ENCODE measurements at places on chromosomes 4 and X. TPM values are rescaled to one million over a fixed set of nuclear protein-coding genes. Genes with fewer than 3 reads are reported as not detected.

DNA sequence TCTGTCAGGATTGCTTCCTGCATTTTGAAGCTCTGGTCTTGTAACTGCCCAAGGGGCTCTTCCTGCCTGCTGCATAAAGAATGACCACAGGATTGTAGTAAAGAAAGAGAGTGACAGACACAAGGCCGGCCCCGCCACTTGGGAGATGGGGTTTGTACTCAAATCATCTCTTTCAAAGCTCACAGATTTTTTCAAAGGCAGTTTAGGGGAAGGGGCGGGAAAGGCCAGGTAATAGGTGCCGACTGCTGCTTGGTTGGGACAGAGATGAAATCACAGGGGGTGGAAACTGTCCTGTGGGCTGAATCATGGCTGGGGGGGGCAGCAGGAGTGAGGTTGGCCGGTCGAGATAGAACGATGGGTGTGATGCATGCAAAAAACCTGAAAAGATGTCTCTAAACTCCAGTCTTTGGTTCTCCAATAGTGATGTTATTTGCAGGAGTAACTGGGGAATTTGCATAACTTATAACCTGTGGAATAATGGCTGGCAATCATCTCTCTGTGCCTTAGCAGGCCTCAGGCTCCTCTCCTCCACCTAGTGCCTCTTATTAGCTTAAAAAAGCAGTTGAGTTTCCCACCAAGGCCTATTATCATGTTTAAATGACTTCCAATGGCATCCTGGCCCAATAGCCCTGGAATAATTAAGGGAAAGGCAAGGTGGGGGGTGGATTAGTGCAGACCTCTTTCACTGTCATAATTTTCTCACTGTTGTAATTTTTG is 778.4 kb upstream of the FRG1 start:
- DNase-seq, result no peak

DNA sequence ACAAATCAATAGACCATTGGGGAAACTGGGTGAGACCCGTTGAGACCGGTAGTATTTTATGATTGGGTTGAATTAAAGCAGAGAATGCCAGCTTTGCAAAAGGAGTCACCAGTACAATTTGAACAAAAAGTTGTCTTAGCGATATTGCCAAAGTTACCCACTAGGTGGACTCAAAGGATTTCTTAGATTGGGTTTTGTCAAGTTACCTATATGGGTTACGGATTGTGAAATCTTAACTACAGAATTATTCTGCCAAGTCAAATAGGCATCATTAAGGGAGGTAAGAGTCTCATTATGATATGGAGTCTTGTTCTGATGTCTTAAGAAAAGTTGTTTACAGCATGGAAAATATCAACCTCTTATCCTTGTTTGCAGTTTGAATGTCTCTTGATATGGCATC is 15.0 kb upstream of the CT47A1 start:
- no peak for DNase-seq

The ARHGAP6 gene
- total RNA-seq, result not detected

- DNase-seq, result no peak
Observed at GRCh38 chr4:44532851-44533250, 84.2 kb upstream of the KCTD8 start.

DNA sequence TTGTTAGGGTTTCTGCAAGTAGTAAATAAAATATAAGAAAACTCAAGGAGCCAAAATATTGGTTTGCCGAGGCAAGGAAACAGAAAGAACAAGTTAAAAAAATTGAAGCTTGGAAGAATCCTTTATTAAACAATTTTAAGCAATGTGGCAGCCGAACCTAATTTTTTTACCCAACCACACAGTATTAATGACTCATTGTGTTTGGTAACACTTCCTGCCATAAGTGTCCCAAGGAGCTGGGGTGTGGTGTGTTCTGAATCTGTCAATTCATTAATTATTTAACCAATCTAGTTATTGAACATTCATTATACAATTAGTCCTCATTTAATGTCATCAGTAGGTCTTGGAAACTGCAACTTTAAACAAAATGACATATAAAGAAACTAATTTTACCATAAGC is 19.3 kb upstream of the CPE start:
- no peak for DNase-seq

The GLRA3 gene
- not detected for total RNA-seq

DNA sequence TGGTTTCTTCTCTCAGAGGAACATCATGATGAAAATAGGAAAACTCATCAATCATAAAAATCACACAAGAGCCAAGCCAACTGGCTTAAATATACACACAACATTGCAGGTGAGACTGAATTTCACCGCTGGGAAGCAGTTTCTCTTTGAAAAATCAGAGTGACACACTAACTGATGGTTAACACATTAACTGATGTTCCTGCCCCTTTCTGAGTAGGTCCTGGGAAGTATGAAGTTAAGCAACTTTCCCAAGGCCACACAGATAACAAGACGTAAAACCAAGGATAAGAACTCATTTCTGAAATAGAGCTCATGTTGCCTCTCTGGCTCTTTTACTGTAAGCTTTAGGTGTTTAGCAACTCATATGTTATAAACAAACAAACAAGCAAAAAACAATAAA is 813.7 kb upstream of the HS3ST1 start:
- no peak for DNase-seq

- no peak for DNase-seq
Observed at GRCh38 chr4:96120206-96120605, 280.3 kb downstream of the PDHA2 start.

DNA sequence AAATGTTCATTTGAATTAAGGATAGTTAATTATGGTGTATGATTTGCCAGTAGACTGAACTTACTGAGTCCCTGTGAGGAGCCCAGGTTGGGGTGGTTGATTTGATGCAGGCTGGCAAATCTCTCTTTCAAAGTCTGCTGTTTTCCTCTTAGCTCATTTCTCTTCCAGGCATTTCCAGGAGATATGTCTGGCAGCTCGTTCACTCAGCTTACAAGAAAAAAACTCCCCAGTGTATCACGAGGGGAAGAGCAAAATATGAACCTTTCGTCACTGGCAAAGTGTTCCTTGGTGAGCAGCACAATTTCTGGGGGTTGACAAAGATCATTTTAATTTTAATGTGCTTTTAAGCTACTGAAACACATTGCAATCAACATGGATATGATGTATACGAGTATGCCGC is 244.2 kb downstream of the CBLL2 start:
- DNase-seq, result no peak

The RPS3A gene
- 1,755 TPM for total RNA-seq

- no peak for DNase-seq
Observed at GRCh38 chrX:55149242-55149641, 60.4 kb downstream of the PAGE2 start.

The PHOX2B gene
- total RNA-seq, result not detected

DNA sequence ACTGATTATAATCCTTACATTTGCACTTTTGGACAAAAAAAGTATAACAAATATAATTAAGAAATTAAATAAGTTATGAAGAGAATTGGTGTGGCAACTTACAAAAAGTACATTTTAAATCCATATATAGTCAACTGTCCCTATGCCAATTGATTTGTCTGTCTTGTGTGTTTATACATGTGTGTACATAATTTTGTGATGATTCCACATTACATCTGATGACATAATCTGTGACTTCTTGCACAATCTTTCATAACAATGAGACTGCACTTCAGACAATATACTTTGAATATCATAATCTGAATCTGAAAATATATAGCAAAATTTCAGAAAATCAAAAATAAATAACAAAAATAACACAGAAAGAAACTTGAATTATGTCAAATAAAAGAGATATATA is 953.4 kb downstream of the FAT4 start:
- DNase-seq, result no peak

GRCh38 chrX:18647621-18648020 is 24.3 kb downstream of the RS1 start:
- no peak for DNase-seq

The ARR3 gene
- not detected for total RNA-seq

DNA sequence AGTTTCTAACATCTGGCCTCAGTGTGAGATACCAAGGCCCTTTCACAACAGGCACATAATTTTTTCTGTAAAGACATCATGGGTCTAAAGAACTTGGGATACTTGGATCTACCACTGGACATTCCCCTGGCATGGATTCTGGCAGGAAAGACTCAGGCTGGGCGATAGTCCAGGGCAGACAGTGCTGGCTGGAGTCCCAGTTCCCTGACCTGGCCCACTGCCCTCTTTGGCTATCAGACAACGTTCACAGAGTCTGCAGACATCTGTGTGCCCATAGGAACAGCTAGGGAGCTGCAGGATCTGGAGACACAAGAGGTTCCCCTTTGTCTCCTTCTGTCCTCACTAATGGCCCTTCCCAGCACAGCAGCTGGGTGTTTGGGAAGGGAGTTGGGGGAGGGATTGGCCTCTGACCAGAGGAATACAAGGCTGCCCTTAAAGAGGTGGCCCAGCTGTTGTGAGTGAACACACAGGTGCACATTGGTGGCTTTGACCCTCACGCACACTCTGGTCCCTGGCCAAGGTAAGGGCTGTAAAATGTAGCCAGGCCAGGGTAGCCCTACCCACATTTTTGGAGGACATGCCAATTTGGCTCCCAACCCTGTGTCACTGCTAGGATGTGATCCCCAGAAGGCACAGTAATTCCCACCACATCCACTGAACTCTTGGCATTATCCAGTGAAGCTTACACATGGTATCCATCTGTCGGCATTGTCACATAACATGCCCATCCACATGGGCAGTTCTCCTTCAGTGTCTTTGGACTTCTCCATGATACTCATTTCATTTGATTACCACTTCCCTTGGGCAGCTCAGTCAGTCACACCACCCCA is 72.3 kb downstream of the SOX3 start:
- DNase-seq, result no peak

DNA sequence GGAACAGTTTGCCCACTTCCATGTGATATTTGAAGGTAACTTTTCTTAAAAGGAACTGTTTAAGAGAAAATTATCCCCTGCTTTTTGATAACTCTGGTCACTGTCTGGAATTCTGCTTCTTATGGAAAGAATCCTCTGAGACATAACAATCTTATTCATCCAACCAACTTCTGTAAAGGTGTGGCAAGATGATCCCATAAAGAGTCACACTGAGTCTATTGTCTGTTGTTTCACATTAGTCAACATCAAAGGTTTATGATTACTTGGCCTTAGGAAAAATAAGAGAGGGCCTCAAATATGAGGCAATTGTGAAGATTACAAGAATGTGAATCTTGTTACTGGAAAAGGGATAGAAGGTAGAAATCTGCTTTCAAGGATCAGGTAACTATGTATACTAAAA is 88.0 kb upstream of the MAGEB18 start:
- no peak for DNase-seq

DNA sequence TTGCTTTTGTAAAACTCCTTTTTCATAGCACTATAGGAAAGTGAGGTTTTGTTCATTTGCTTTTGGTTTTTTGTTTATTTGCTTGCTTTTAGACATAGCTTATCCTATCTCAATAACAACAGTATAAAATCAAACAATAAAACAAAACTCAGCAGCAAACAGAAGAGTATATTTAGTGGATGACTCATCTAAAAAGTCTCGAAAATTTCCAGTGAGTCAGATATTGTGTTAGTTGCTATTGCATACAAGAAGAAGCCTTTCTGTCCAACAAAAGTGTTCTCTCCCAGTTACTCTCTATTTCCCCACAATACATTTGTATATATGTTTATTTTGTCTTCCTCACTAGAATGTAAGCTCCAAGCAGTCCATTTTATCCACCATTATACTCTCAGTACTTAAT is 36.0 kb upstream of the NPNT start:
- DNase-seq, result no peak

Data from activated CD4-positive, alpha-beta T cell treated with anti-CD3 and anti-CD28 coated beads, Interleukin-2, amount 10 ng/mL, durations not matched to agents 7 days and 5 days (primary cell).